ENCODE measurements at places on chromosomes 4 and X.

- DNase-seq, result no peak
Measured at GRCh38 chr4:7238300-7238960, 46.1 kb downstream of the SORCS2 start.

DNA sequence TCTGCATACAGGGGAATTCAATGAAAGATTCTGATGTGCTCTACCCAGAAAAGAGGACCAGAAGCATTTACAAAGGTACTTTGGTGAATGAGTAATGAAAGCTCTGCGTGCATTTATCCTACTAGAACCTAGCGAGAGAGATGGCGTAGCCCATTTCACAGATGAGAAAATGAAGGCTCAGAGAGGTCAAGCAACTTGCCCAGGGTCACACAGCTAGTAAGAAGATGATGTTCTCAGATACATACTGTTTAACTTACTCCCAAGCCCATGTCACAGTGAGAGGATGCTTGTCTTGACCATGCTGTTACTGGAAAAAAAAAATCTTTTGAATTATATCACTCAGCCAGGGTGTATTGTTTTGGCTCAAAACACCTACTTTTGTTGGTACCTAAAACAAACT is 317.3 kb downstream of the LDB2 start:
- no peak for DNase-seq

GRCh38 chr4:117784266-117784665 is 250.0 kb upstream of the NDST3 start:
- DNase-seq, result no peak

- DNase-seq, result no peak
Measured at GRCh38 chrX:78199851-78200250, 60.4 kb upstream of the TAF9B start.

GRCh38 chr4:2367626-2368025 is 50.8 kb downstream of the ZFYVE28 start:
- DNase-seq, result no peak
